H4 (cell line): ENCODE measurements at places on chromosomes 16 and 17.

- DNase-seq, result no peak
Measured at GRCh38 chr16:57614536-57614935, 13.9 kb upstream of the ADGRG1 start.

GRCh38 chr17:48513097-48513496 is 17.7 kb downstream of the HOXB1 start:
- DNase-seq, result no peak

DNA sequence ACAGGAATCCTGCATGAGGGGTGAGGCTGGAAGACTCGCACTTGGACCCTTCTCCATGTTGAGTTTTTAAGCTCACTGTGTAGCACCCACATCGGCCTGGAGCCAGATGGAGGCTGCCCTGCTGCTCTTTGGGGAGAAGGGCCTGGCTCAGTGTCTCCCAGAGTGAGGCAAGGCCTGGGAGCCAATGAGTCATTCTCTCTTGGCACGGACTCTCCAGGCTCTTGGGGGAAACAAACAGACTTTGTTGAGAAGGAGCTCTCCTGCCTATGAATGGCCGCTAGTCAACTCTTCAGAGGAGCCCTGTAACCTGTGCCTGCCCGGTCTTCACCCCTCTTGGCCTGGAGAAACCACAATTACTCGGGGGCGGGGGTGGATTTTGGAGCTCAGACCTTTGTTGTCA is 50.8 kb upstream of the MAF start:
- DNase-seq, result peak; percentile 66

DNA sequence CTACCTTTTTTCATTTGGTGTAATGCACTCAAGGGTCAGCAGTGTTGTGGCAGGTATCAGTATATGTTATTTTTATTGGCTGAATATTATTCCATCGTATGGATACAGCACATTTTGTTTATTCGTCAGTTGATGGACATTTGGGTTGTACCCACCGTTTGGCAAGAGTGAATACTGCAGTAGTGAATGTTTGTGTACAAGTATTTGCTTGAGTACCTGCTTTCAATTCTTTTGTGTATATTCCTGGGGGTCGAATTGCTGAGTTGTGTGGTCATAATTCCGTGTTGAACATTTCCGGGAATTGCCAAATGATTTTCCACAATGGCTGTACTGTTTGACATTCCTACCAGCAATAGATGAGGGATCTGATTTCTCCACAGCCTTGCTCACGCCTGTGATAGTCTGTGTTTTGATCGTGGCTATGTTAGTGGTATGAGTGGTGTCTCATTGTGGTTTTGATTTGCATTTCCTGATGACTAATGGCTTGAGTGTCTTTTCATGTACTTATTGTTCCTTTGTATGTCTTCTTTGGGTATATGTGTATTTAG is 108.4 kb downstream of the OR1D5 start:
- DNase-seq, result peak; percentile 82

DNA sequence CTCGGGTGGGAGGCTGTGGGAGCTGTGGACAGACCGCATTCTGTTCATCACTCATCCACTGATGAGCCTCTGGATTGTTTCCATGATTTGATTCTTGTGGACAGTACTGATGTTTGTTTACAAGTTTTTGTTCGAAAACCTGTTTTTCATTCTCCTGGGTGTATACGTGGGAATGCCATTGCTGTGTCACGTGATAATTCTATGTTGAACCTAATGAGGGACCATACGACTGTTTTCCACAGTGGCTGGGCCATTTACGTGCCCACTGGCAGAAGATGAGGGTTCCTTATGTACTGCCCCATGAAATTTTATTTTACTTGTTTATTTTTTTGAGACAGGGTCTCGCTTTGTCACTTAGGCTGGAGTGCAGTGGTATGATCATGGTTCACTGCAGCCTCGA is 2.6 kb upstream of the ALG1 start:
- no peak for DNase-seq

DNA sequence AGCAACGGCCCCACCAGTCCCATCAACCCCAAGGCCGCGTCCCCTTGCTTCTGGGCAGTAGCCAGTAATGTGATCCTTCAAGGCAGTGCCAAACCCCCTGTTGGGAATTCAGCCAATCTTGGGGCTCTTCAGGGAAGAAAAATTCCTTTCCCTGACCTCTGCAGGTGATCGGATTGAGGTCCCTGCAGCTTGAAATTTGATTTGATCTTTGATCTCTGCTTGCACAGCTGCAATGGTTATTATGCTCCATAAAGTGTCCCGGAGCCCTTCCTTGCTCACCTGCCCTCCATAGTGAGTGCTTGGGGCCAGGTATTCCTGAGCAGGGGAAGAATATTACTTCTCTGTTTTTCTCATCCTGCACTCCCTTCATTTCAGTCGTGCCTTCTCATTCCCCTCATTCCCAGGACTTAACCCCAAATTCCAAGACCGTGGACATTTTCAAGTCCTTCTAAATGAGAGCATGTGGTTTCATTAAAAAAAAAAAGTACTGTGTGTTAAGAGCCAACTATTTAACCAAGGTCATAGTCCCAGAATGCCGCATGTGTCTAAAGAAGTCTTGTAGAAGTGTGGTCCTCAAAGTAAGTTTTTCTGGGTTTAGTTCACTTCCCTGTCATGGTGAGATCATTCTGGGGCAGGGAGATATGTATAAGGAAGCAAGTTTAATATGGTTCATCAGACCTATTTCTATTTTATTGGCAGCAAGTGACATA is 56.3 kb downstream of the SOX9 start:
- DNase-seq, result no peak

DNA sequence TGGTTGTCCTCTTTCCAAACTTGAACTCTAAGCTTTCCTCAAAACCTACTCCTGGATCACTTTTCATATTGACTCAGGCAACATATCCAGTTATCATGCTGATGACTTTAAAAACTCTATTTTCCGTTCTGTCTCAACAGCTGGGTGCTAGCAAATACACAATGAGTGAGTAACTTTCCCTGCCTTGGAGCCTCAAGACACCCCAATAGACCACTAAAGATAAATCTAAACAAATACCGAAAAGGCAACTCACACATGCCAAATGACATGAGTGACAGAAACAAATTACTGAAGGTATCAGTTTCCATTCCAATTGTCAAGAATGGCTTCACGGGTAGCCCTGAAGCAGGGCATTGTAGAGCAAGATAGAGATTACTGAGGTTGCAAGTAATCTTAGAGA is 15.7 kb upstream of the TMEM101 start:
- no peak for DNase-seq

- no peak for DNase-seq
Measured at GRCh38 chr17:45837187-45837586, 7.5 kb upstream of the SPPL2C start.

- no peak for DNase-seq
Measured at GRCh38 chr16:51508490-51509212, 357.6 kb upstream of the SALL1 start.

GRCh38 chr16:63312346-63312745 is 1276.1 kb upstream of the CDH8 start:
- DNase-seq, result no peak

DNA sequence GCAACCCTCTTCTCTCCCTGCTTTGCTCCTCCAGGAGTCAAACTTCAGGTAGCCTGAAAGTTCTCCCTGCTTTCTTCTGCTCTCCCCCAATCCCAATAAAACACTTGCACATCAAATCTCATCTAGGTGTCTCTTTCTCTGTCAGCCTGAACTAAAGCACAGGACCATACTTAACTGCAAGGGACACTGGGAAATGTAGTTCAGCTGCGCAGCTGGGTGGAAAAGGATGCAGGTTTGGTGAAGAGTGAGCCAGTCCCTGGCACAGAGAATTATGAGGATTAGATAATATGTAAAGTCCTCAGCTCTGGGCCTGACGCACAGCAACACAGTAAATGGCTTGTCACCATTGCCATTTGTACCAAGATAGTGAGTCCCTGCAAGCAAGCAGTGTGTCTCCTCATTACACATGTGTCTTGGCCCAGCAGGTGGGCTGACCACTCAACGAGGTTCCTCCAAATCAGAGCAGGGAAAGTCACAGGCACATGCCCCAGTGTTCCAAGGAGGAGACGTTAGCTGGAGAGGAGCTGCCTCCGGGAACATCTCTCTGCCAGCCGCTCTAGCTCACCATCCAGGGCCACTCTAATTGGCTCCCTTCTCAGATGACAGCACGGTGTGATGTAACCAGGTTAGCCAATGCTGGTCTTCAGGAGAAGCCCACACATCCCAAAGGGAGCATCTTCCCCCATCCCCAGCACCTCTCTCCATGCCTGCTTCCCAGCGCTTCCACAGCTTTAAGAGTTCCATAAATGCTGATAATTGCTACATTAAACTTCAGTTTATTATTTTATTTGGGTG is 29.7 kb upstream of the IRX3 start:
- DNase-seq, result no peak

- DNase-seq, result no peak
Measured at GRCh38 chr17:76935331-76935730, 67.1 kb downstream of the MGAT5B start.

GRCh38 chr17:63337579-63337978 is 108.5 kb downstream of the CYB561 start:
- no peak for DNase-seq

GRCh38 chr16:27284865-27285675 is 16.5 kb upstream of the NSMCE1 start:
- DNase-seq, result no peak

DNA sequence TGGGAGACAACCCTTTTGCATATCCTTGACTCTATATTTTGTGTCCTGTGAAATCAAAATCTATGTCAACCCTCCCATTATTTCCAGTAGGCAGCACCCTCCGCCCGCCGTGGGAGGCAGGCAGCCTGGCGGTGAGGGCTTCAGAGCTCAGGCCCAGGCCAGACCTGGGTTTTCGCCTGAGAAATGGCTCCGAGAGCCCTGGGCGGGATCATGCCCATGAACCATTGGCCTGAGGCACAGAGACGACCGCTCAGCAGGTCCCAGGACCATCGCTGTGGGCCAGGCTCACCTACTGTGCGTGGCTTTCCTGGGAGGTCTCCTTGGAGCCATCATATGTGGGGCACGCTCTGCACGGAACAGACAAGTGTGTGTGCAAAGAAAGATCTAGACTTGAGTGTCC is 6.3 kb upstream of the SLC38A8 start:
- no peak for DNase-seq

GRCh38 chr16:75495076-75495674 is at the start of gene CHST6:
CHST6 (minus strand) TSS chr16:75495441; CDS start chr16:75479828, 15,613 bp downstream.
- DNase-seq, result no peak

DNA sequence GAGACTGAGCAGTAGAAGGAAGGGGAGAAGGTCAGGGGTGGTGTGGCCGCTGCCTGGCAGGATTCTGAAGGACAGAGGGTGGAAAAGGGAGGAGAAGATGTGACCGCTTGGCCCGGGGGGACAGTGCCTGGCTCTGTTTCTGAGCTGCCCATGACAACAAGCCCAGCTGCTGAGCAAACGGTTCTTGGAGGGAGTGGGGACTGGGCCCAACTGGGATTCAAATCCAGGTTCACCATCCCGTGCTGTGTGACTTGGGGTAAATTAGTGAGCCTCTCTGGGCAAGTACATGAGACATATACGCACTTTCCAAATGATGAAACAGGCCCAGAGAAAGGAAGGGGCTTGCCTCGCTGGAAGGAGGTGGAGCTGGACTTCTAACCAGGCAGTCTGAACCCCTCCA is 23.3 kb downstream of the SEC14L5 start:
- no peak for DNase-seq

- no peak for DNase-seq
Measured at GRCh38 chr16:84889066-84889465, 69.3 kb downstream of the CRISPLD2 start.

DNA sequence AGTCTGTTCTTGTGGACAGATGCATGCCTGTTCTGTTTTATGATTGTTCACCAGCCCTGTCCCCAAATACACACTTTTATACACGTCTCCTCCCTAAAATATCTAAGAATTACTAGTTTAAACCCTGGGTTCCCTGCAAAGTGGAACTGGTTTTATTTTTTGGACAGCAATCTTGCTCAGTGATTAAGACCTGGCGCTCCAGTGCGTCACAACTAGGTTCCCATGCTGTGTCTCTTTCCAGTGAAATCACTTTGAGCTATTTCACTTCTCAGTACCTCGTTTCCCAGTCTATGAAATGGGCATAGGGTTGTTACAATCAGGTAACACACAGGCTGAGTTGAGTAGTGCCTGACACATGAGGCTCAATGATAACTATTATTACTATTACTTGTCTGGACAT is 1.1 kb downstream of the CEP20 start:
- DNase-seq, result no peak

DNA sequence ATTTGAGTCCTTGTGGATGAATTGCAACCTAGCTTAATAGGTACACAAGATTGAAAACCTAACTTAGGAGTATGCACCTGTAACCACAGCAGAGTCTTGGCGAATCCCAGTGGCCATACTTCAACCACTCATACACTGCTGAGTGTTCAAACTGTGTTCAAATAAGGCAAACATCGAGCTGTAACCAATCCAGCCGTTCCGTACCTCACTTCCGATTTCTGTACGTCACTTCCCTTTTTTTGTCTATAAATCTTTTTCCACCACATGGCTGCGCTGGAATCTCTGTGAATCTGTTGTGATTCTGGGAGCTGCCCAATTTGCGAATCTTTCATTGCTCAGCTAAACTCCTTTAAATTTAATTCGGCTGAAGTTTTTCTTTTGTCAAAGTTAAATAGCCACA is 190.6 kb downstream of the MAF start:
- no peak for DNase-seq

DNA sequence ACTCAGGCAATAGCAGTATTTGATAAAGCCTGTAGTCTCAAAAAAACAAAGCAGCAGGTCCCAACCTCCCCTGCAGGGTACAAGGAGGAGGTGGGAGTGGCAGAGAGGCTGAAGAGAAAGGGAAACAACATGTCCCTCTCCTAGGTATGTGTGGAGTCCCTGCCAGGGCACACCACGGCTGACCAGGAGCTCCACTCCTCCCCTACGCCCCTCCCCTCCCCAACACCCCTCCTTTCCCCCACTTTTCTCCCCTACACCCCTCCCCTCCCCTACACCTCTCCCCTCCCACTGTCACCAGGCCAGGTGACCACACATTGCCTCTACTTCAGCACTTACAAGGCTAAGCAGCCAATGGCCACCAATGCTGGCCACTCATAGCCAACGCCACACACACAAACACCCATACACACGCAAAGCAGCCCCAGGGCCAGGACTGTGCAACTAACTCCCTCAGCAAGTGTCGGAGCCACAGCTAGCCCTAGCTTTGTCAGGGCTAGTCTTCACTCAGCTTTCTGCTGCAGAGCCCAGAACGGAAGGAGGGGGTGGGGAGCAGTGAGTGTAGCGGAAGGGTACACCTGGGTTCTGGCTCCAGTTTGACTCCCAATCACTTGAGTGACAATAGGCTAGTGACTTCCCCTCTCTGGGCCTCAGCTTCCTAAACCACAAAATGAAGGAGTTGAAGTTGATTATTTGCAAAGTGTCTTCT is 8.2 kb downstream of the CAVIN1 start:
- no peak for DNase-seq

DNA sequence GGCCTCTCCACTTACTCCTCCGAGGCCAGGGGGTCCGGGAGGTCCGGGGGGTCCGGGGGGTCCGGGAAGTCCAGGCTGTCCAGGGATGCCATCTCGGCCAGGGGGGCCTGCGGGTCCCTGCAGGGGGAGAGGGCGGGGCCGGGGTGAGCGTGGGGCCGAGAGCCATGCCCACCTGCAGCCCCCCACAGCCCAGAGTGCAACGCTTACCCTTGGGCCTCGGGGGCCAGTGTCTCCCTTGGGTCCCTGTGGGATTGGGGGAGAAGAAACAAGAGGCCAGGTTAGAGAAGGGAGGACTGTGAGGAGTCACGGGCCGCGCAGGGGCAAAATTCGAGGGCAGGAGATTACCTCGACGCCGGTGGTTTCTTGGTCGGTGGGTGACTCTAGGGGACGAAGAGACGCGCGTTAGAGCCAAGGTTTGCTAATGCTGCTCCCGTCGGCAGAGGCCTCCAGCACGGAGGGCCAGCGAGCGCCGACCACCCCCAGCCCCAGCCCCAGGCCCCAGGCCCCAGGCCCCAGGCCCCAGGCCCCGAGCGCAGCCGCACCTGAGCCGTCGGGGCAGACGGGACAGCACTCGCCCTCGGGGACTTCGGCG is 2.1 kb downstream of the COL1A1 start:
- DNase-seq, result no peak
